T-helper 22 cell (primary cell): ENCODE measurements at places on chromosomes 3 and 15.

DNA sequence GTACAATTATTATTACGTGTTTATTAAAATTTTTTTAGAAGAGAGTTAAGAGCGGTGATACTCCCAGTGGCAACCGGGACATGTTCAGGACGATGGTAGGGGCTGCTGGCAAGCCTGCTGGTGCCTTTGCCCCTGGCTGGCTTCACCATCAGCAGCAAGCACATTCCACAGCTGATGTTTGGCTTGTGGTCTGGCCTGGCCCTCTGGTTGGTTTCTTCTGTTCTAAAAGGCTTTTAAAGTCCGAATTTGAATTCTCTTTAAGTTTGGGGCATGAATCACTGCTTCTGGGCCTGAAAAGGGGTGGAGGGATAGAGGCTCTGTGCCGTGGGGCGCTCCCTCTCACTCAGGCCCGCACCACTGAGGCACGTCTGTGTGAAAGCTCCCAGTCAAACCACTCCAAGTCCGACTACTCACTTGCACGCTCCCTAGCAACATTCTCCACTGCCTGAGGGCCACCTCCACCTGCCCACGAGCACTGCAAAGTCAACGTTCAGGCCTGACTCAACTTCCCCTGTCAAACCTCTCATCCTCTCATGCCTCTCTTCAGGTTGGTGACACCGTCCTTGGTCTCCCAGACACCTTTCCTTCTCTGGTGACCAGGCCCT, 10.1 kb downstream of the ITGA11 start:
- no peak for DNase-seq

- no peak for DNase-seq
Observed at GRCh38 chr15:44327578-44327977, 39.1 kb downstream of the GOLM2 start.

DNA sequence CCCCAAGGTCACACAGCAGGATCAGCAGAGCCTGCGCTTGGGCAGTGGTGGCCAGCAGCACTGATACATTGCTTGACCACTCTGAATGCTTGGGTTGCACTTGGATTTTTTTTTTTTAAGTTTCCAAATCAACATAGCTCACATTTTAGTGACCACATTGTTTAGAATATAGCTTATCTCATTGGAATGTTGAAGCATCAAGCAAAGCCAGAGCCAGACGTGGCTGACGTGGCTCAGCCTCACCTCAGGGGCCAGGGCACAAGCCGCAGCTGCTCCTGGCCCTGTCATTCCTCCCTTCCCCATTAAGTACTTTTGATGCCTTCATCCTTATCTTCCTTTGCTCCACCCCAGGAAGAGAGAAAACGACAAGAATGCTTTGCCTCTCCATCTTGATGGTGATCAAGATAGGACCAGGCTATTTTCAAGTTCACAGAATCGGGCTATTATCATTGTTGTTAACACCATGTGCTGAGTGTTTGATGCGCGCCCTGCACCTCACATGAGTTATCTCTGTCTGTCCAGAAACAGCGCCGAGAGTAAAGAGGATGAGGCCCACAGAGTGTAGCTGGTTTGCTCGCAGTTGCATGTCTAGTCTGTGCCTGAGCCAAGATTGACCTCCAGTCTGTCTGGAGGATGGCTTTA, 75.8 kb downstream of the AAGAB start:
- no peak for DNase-seq

DNA sequence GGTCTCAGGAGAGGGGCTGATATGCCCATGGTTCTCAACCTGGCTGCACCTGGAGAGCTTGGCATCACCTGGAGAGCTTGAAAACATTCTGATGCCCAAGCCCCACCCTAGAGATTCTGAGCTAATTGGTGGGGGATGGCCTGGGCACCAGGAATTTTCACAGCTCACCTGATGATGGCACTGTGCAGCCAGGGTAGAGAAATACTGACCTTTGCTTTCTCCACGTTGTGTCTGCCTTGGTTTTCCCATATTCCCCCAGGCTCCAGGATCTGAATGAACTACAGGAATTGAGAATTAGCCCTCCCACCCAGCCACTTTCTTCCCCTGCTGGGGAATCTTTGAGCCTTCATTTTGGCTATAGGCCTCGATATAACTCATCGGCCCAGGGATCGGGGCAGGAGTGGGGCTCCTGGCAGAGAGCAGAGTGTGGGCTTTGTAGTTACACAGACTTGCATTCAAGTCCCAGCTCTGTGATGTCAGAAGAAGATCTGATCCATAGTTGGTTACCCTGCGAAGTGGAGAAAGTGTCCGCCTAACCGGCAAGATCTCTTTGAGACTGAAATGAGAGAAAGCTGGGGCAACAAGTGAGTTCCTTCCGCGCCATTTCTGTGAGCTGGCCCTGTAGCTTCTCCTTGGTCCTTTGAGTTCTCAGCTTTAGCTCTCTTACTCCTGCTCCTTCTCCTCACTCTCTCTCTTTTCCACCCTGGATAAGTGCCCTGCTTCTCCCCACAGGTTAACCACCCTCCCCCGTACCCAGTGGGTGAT, 33.1 kb upstream of the UBE2Q2 start:
- DNase-seq = no peak

DNA sequence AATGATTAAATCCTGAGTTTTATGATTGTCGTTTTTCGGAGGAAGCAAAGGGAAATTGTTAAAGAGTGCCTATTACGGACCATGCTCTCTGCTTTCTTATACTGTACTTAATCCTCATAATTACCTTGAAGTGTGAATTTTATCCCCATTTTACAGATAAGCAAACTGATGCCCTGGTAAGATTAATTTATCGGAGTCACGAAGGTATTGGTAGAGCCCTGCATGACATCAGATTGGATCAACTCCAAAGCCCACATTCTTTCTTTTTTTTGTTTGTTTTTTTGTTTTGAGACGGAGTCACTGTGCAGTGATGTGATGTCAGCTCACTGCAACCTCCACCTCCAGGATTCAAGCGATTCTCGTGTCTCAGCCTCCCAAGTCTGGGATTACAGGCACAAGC, 1.6 kb upstream of the GNB4 start:
- no peak for DNase-seq
